ENCODE measurements at places on chromosomes 3 and 15.

GRCh38 chr15:31463521-31464102 lies 137.0 kb downstream of the KLF13 start:
- no peak for DNase-seq

- DNase-seq = no peak
These were observed 68.9 kb upstream of the ARL8B start for GRCh38 chr3:5053021-5053831.

- DNase-seq = peak; percentile 42
These were observed 634 bp downstream of the STAG1 start for GRCh38 chr3:136751316-136752171.

DNA sequence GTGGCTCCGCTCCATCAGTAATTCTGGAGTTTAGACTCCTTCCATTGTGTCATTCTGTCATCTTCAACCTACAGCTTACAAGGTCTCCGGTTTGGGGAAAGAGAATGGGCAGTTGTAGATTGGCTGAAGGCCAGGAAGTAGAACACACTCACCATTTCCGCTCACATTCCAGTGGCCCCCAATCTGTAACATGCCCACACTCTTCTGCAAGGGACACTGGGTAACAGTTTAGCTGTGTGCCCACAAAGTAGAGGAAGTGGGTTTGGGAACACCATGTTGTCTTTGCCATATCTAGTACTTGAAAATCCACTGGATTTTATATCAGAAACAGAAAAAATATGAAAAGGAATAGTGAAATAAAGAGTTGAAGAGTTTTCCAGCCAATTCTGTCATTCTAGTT lies 153.5 kb downstream of the SV2B start:
- DNase-seq = no peak

DNA sequence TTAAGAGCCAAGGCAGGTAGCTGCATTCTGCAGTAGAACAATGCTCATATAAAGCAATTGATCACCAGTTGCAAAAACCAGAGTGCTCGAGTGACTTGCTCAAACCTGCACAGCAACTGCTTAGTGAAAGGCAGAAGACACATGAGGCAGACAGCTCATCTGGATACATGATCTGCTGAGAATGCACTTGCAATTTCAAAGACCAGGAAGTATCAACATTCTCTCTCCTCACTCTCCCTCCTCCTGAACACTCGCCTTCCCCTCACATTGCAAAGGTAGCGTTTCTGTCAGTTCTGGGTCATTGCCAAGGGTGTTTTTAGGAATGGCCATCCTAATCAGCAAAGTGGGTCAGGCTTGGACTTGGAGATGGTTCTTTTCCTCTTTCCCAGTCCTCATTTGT lies 61.0 kb downstream of the BFSP2 start:
- no peak for DNase-seq

DNA sequence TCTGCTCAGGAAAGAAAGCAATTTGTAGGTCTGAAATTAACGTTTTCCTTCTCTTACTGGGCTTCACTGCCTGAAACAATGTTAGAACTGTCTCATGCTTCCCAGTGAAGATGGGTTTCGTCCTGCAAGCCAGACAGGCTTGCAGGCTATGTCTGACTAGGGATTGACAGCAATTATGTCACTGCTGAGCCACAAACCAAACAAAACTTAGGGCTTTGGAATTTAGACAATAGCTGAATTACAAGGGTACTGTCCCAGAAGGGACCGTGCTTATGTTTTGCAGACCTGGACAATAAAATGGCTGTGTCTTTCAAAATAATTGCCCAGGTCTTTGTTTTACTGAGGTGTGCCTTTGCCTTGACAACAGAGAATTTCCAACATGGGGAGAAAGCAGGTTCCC lies 46.3 kb upstream of the CCDC80 start:
- DNase-seq = no peak

All from omental fat pad (tissue), 4 donors.